ENCODE measurements at places on chromosomes 6 and 20.
A peak's percentile ranks its signal among the peaks of the same experiment; 100 is the strongest.

DNA sequence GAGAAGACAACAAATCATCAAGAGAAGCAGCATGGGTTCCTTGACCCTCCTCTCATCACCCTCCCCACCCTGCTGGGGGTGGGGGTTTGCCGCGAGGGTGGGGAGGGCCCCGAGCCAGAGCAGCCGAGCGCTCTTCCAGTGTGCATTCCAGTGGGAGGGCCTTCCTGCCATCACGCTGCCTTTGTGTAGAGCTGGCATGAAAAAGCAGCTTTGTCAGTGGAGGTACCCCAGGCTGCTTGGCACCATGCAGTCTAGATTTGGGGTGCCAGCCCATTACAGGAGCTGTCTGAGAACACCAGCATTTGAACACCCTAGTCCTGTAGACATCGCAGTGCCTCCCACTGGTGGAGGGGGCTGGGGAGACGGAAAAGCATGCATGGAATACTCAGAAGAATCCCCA, 12.2 kb downstream of the BAK1 start:
- no peak for DNase-seq

GRCh38 chr20:6925744-6926278, 158.3 kb downstream of the BMP2 start:
- no peak for DNase-seq

DNA sequence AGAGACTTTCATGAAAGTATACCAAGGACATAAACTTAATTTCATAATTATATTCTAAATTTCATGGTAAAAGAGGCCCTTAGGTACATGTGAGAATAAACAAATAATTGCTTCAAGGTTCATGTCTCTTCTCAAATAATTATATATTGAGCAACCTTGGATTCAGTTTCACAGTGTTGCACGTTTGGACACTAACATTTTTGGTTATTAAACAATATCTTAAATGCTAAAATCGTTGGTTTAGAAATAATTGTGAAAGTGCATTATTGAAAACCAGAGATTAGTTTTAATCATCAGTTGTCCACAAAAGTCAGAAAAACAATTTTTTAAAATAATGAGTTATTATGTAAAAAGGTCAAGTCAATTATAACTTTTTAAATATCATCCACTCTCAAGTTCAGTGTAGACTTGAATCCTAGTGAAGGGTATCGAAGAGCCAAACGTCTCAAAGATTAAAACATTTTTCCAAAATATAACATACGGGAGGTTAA, 227.1 kb upstream of the DEFB112 start:
- DNase-seq = no peak

DNA sequence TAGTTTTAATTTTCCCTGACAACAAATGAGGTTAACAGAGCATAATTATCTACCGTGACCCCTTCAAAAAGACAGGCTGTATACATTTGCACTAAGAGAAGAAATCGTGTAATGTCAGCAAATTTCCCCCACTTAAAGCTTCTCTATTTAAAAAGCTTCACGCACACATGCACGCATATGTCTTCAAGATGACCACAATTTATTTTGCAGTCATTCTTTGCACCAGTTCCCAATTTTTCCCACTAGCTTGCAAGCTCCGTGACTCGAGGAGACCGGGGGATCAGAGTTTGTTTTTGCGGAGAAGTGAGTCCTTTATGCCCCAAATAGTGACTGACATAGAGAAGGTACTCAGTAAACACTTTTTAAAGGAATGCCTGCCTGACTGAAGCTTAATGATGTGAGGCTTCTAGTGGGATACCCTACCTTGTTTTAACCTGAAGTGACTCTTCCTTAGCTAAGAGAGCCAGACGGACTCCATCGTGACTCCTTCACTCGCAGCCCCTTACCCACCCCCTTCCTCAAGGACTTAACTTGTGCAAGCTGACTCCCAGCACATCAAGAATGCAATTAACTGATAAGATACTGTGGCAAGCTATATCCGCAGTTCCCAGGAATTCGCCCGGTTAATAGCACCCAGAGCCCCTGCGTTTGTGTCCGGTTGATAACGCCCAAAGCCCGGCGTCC, 9.3 kb upstream of the NQO2 start:
- DNase-seq = peak; percentile 42

DNA sequence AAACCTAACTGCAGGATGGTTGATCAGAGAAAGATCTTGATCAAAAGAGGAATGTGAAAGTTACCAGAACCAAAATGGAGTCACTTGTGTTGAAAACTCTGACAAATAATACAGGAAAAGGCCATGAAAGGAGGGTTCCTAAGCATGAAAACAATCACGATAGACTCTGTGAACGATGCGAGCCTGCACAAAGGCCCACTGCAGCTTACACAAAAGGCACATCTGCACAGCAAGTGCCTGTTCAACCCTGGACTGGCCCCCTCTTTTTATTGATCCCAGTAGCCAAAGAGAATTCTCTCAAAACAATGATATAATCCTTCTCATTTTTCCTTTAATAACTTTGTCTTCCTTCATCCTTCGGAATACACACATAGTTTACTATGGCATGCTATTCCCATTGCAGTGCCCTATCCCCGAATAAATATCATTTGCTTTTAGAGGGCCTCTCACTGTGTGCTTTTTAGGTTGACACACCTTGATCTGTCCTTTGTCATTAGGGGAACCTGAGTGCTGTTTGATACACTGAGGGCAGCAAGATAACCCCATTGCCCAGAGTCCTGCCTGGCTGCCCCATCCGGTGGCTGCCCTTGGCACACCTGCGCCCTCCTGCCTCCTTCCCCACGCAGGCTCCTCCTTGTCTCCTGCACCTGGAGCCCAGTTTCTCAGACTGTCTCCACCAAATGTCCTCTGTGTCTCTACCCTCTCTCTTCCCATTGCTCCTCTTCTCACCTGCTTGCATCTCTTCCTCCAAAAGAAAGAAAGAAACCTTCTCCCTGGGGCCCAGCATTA, 98.3 kb upstream of the FRMD1 start:
- no peak for DNase-seq

GRCh38 chr6:166745801-166746668, 119.0 kb upstream of the RPS6KA2 start:
- peak; percentile 5 for DNase-seq

DNA sequence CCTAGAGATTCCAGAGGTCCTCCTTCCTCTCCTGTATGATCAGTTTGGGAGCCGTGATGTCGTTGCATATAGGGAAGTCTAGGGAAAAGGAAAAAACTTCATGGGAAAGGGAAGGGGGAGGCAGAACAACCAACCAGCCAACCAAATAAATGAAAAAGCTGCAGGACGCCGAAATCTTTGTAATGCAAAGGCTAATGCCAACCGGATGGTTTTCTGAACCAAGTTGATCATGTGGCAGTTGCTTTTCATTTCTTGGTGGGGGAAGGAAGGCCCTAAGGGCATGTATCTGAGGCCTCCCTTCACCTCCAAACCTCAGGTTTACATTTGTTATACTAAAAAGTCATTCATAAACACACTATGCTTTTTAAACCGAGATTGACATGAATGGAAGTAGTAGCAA, 167.2 kb downstream of the ARID1B start:
- no peak for DNase-seq

DNA sequence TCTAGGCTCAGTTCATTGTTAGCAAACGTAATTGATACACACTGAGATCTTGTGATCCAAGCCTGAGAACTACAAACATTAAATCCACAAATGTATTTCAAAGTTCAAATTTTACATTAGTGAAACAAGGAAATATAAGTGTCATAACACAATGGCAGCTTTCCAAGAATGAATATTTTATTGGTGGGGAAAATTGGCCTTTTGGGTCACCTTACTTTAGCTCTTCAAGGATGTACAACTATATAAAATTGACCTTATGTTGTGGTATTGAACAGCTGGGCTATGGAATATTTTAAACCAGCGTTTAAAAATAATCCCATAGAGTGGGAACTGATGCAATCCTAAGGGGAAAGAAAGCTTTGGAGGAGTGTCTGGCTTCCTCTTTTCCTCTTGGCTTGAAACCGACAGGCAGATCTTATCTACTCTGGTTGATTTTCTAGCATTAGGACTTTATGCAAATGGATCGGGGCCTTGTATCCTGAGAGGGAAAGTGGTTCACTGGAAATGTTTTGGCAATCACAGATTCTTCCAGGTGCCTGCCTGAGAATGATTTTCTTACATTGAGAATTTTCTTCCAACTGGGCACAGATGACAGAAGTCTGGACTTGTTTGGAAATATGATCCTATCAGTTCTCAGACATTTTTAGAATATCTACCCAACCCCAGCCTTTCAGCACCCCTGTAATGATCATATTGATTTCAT, 184.8 kb upstream of the ECI2 start:
- DNase-seq = no peak

DNA sequence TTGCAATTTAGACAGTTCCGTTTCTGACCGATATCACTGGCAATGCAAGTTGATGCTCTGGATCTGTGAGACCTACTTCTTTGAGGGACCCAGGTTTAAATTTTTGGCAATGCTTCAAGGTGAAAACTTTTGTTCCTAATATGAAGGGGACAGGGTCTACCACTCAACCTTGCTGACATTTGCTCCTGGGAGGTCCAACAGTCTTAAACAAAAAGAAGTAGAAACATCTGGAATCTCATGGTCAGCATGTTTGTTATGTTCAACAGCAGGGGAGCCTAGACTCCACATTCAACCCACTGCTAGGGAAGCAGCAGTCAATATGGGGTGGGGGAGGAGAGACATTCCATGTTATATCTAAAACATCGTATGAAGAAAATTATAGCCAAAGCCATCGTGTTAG, 196.4 kb downstream of the SIM1 start:
- no peak for DNase-seq

GRCh38 chr20:11894062-11894461, 23.6 kb upstream of the BTBD3 start:
- DNase-seq = no peak

DNA sequence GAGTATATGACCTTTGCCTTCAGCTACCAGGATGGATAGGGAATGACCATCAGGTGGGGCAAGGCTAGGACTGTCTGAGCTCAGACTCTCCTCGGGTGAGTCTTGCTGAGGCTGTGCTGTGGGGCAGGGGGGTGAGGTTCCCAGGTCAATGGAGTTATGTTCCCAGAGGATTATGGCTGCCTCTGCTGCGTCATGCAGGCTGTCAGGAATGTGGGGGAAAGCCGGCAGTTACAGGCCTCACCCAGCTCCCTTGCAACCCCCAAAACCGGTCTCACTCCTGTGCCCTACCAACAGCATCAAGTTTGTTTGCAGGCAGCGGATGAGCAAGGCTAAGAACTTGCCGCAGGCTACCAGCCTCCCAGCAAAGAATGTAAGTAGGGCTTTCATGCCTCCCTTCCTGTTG, 93.5 kb downstream of the ESR1 start:
- DNase-seq = no peak

- no peak for DNase-seq
Observed at GRCh38 chr6:127076466-127076865, 42.0 kb upstream of the RSPO3 start.

DNA sequence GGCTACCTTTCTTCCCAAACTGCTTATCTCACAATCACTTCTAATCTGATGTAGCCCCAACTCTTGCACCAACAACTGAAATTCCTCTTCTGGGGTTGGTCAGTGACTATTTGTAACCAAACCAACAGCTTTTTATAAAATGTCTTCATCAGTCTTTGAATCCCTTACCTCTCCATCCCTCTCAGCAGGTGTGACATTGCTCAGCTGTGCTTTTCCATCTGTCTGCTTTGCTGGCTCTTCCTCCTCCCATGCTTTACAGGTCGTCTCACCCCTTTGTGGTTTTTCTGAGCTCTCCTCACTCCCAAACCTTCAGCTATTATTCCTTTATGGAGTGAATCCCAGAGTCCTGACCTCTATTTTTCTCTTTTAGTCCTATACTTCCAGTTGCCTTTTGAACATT, 5.9 kb downstream of the MAP7 start:
- DNase-seq = no peak

- DNase-seq = no peak
Observed at GRCh38 chr6:1081551-1082284, 230.2 kb upstream of the FOXQ1 start.

DNA sequence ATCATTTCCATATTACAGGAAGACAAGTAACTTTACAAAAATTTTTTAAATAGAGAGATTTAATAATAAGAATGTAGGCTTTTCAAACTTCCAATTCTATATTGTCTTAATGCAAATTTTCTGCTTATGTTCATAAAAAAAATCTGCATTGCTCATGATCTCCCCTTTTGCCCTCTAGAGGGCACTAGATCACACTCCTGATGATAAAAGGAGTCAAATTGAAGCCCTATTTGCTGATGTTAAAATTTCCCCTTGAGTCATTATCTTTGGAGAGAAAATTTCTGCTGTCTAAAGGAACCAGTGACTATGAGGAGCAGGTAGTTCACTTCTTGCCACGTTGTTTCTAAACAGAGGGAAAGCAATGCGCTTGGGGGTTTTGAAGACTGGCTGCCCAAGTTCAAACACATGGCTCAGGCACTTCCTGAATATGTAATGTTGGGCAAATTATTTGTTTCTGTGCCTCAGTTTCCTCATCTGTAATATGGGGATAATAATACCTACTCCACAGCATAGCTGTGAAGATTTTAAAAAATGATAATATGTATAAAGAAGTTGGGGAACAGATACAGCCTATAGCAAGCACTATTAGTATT, 874.2 kb downstream of the TFAP2A start:
- peak; percentile 18 for DNase-seq

GRCh38 chr6:44480097-44480541, 92.6 kb downstream of the CDC5L start:
- no peak for DNase-seq

DNA sequence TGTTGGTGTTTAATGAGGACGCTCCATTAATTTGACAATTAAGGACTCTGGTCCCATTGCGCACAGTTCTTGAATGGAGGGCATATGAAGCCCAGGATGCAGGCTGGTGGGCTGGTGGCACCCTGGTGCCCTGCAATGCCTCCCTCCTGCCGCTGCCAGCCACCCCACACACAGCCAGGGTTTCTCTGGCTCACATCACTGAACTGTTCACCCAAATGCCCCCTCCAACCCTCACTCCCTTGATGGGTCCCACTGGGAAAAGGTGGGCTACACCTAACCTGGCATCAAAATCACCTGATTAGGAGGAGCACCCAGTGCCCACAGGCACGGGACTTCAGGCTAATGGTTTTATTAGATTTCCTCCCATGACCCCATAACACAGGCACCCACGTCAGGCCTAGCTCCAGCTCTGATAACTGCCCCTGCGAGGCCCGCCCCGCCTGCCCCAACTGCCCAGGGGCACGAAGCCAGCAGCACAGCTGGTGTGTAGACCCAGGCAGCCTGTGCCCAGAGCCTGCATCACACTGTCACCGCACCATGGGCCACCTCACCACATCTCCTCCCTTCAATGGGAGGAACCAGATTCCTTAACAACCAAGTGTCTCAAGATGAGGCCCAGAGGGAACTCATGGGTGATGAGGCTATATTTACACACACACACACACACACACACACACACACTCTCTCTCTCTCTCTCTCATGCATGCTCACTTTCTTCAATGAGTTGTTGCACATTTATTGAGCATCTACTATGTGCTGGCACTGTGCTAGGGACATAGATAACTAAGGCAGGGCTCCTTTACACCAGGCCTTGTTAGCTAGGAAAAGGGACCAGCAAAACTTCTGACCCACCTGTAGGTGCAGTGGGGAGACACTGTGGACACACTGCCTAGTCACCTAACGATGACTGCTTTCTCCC, 107.3 kb downstream of the NOL4L start:
- no peak for DNase-seq

GRCh38 chr20:50285376-50286173, 94.9 kb downstream of the CEBPB start:
- no peak for DNase-seq
